ENCODE measurements at places on chromosomes 6 and 20.

- DNase-seq: no peak
Observed at GRCh38 chr6:15507221-15507620, 155.6 kb downstream of the DTNBP1 start.

- DNase-seq: peak; percentile 62
Observed at GRCh38 chr6:101114703-101115102, 233.6 kb upstream of the ASCC3 start.

DNA sequence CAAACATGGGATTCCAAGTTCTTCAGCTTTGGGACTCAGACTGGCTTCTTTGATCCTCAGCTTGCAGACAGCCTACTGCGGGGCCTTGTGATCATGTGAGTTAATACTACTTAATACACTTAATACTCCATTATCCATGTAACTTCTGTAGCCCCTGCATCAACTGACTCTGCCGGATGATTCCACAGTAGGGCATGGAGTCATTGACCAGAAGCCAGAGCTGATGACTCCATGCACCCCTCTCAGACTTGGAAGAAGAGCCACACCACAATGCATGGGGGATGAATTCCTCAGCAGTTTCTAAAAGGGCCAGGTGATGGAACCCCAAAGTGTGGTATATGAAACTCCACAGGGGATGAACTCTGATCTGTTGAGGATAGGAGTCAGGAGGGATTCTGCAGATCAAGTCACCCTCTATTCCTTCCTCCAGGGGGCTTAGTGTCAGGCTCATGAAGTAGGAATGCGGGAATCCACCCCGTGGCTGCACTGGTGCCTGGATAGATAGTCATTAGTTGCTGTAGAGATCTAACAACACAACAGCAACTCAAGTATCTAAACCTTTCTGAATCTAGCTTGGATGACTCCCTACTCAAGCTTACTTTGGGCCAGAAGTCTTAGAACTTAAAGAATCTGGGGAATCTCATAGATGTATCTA lies 70.2 kb downstream of the GPR6 start:
- DNase-seq: no peak

GRCh38 chr20:35065181-35065580 lies 27.4 kb downstream of the TRPC4AP start:
- DNase-seq: no peak

All from cardiac fibroblast (primary cell).